Stimulated activated CD4-positive, alpha-beta T cell treated with anti-CD3 and anti-CD28 coated beads, TNF-alpha, amount 100 ng/mL, for 1 hour (primary cell): ENCODE measurements at places on chromosomes 2 and 18.

- DNase-seq, result no peak
These were observed 86.5 kb downstream of the LIPG start for GRCh38 chr18:49648326-49648725.

DNA sequence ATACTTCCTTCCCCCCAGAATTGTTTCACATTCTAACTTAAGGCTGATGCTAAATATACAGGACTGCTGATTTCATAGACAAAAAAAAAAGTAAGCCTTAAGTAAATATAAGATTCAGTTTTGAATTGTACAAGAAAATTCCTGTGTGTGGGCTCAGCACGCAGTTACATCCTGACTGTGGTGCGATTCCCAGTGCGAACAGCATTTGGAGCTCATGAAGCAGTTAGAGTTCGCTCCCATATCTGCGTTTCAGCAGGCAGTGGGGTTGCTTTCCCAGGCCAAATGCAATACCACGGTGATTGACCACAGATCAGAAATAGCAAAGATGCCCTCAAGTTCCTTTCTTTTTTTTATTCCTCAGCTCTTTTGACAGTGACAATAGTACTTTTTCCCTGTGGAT, 75.6 kb downstream of the SATB2 start:
- DNase-seq, result no peak

- no peak for DNase-seq
These were observed 48.9 kb downstream of the TGIF1 start for GRCh38 chr18:3498698-3499471.

DNA sequence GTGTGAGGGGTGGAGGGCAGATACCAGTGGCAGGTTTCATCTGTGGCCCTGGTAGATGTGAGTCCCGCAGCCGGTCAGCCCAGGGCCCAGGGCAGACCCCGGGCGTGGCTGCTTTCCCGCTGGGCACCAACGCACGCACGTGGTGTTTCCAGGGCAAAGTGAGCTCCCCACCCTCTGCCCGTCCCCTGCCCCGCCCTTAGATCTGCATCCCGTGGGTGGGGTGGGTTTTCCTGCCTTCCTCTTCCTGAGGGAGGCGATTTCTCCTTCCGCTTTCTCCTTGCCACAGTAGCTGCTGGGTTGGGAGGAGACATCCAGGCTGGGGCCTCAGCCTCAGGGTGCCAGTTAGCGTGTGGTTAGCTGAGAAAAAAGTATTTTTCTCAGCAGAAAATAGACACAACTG, 49.6 kb downstream of the ODC1 start:
- DNase-seq, result no peak

DNA sequence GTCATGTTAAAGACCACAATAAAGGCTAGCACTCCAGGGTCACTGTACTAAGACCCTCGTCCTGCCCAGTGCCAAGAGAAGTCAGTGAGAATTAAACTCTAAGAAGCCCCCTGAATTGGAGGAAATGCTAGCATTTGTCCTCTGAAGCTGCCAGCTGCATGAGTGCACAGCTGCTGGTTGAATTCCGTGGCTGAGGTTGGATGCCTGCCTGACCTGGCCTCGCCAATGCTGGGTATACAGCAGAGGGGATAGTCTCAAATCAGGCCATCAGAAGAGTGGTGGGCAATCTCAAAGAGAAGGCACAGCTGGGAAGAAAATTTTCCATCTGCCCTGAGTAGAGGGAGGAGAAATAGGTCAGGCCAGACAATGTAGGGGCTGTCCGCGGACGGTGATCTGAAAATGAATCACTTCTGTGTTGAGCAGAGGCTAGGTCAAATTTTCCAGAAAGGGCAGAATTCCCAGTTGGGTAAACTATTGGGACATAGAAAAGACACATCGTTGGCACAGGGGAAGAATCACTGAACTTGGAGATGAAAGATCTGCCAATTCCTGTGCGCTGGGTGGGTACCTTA, 110.5 kb upstream of the AGAP1 start:
- no peak for DNase-seq

- DNase-seq, result no peak
These were observed 20.7 kb upstream of the CCNT2 start for GRCh38 chr2:134897932-134898331.

GRCh38 chr2:105498281-105498846, 99.5 kb upstream of the FHL2 start:
- DNase-seq, result no peak

DNA sequence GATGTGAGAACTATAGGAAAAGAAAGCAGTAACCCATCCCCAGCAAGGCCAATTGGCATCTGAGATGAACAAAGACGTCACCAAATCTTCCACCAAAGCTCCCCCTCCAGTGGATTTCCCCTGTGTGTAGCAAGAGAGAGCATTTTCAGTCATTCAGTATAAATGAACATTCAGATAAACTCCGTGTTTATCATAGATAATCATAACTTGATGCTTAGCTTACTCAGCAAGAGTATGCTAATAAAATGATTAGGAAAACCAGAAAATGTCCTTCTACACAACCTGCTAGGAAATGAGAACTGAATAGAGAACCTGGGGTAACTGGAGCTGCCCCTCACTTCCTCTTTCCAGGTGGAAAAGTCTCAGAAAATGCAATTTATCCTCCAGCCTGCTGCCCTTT, 198.0 kb upstream of the CCDC150 start:
- DNase-seq, result no peak

GRCh38 chr2:176614049-176614448, 344.8 kb downstream of the MTX2 start:
- no peak for DNase-seq
